NCI-H1436 treated with DMSO at 0.1 percent for 48 hours (cell line): ENCODE measurements at places on chromosomes 16 and 17.

GRCh38 chr17:37179893-37180292 is 195.9 kb upstream of the C17orf78 start:
- no peak for DNase-seq

- DNase-seq, result no peak
Observed at GRCh38 chr16:9908613-9909012, 273.6 kb downstream of the GRIN2A start.

DNA sequence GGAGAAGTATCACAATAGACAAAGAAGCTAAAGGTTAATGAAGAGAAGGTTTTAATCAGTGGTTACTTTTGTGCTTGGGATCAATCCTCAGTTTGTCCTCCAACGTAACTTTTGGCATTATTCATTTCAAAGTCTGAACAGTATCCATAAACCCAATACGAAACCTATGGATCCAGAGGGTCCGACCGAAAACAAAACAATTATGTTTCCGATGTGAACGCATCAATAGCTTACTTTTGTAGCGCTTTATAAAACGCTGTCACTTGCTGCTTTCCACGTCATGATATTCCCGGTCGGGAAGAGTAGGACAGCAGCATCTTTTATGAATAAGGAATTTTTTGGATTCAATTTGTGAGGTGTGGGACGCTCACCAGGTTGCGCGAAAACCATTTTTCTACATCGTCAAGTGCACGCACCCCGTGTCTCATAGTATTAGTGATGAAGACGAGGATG is 383.8 kb downstream of the ZFHX3 start:
- no peak for DNase-seq

DNA sequence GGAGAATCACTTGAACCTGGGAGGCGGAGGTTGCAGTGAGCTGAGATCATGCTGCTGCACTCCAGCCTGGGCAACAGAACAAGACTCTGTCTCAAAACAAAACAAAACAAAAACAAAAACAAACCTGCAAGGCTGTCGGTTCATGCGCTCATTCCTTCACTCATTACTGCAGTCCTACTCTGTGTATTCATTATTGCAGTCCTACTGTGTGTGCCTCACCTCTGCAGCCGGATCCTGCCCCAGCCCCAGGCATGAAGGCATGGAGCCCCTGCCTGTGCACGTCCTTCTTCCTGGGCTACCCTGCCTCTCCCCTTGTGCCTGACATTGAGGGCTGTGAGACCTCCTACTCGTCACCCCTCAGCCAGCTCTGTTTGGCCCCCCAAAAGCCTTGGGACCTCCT is 57.6 kb downstream of the TMEM235 start:
- no peak for DNase-seq

DNA sequence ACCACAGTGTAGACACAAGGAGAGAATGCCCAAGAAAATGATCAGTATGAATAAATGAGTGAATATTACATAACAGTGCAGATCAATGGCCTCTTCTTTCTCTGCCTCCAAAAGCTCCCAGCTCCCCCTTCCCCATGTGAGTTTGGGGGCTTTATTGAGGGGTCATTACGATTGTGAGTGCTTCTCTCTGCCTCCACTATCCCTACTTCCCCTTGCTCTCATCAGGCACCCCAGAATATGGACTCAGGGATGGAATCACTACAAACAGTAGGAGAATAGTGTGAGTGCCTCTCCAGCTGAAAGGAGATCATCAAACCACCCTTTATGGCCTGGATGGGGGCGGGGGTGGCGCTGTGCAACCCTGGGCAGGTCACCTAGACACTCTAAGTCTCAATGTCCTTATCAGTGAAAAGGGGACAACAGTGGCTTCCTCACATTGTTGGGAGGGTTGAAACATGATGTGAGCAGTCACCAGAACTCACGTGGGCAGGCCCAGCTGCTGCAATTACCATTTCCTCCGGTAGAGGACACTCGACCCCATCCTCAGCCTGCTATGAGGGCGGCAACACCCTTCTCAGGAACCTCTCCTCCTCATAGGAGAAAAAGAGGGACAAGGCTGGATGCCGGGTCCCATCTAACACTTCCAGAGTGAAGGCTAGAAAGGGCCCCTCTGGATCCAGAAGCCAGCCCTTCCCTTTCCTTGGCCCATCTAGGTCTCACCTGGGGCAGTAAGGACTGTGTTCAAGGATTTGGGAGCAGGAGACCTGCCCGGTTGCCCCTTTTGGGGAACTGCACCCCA is 2.1 kb upstream of the EPOP start:
- DNase-seq, result peak; percentile 67

DNA sequence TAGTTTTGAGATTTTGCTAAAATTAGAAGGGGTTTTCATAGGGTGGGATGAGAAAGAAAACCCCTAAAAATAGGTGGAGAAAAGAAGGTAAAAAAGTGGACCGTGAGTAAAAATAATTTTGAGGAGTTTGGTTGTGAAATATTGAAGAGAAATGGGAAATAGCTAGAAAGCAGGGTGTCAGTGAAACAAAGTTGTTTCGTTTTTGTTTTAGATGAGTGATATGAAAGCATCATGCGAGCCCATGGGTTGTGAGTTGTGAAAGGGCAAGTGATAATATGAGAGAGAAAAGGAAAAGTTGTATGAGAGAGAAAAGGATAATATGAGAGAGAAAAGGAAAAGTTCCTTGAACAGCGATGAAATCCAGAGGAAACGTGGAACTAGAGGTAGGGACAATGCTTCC is 7.3 kb upstream of the SMIM36 start:
- no peak for DNase-seq

GRCh38 chr16:69514356-69514755 is 51.4 kb upstream of the NFAT5 start:
- DNase-seq, result no peak

DNA sequence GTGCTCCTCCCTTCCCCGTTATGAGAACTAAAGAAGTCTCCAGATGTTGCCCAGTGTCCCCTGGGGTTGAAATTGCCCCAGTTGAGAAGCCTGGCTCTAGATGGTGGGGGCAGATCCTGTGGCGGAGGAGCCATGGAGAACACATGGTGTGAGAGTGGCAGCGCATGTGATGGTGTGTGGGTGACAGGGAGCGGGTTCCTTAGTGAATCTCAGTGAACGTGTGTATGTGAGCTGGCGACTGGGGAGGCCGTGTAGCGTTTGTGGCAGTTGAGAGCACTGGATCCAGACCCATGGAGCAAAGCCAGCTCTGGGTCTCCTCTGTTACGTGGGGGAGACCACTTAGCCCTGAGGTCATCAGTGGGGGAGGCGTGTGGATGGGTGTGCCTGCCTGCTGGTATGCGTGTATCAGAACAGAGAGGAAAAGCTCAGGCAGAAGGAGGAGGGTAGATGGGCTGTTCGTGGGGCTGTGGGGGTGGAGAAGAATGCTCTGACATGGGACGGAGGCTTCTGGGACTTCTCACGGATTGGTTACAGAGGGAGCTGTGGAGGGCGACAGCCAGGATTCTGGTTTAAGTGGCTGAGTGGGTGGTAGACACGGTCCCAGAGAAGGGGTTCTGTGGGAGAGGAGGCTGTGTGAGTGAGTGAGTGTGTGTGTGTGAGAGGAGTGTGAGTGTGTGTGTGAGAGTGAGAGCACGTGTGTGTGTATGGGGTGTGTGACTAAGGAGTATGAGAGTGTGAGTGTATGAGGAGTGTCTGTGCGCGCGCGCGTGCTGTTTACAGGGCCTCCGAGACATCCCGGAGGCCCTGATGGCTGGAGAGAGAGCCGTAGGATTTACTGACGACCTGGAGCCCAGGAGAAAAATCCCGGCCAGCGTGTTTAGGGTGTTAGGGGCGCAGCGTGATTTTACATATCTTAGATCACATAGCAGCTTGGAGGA is 193.8 kb downstream of the SNX29 start:
- no peak for DNase-seq

DNA sequence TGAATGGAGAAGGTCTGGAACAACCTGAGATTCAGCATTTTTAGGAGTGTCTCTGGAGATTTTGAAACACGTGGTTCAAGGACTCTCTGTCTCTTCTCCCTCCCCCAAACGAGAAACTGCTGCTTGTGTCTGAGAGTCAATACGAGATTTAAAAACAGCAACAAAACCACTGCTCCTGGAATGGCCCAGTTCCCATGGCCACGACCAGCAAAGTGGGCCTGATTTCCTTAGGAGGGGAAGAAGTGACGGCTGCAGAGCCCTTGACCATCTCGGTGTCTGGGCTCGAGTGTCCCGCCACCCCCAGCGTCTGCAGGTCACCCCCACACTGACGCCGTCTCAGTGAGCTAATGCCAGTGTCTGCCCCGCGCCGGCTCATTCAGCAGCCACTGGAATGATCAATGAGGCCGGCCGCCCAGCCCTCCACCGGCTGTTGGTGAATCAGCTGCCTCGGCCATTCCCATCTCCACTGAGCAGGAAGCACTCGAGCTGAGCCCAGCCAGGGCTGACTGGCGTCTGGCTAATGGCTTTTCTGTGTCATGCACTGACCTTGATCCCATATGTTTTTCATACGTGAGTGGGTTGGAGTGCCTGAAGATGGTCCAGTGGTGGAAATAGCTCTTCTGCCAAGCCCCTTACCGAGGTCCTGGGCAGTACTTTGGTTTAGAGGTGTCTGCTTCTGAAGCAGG is 151.8 kb downstream of the PITPNC1 start:
- DNase-seq, result no peak

DNA sequence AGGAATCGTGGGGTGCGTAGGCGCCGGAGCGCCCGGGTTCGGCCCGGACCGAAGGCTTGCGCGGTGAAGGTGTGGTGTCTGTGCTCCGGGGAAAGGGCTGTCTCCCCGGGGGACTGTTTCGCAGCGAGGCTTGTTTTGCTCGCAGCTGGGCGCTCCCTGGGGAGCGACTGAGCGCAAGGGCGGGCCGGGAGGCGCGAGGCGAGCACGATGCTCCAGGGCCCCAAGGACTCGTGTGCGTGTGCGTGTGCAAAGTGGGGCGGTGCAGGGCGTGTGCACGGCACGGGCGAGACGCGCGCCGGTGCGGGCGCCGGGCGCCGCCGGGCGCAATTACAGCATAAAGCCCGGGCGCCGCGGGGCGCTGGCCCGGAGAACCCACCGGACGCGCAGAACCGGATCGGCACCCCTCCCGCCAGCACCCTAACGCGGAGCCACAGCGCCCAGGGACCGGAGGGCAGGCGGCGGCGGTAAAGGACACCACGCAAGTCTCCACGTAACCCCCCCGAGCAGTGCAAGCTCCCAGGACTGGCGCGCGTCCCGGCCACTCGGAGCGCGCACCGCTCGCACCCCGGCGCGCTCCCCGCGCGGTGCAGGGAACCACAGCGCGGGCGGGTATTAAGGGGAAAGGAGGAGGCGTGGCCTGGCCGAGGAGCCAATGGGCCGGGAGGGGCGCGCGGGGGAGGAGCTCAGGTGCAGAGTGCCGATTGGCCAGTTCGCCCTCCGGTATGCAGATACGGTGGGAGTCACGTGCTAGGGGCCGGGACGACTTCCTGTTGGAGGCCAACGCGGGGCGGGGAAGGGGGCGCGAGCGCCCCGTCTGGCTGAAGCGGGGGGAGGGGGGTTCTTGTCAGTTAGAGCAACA is at the start of gene TNRC6C:
Gene TNRC6C, plus strand, starts transcription at position 847 of the 859 bp plus-strand sequence. CDS start 45,504 bp downstream, outside the sequence.
- peak; percentile 98 for DNase-seq

DNA sequence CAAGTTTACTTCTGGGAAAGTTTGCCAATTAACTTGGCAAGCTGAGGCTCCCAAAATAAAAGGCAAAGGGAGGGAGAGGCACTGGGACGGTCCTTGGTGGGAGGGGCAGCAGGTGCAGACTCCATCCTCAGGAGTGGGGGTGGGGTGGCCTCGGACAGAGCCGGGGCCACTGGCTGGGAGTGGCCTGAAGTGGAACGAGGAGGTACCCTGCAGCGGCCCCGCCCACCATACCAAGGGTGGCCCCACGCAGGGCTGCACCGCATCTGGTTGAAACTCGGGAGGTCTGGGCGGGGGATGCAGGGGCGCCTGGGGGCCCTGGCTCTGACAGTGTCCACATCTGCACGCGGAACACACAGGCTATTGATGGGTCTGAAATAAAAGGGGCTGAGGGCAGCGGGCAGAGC is 42.4 kb upstream of the SLC38A10 start:
- no peak for DNase-seq

DNA sequence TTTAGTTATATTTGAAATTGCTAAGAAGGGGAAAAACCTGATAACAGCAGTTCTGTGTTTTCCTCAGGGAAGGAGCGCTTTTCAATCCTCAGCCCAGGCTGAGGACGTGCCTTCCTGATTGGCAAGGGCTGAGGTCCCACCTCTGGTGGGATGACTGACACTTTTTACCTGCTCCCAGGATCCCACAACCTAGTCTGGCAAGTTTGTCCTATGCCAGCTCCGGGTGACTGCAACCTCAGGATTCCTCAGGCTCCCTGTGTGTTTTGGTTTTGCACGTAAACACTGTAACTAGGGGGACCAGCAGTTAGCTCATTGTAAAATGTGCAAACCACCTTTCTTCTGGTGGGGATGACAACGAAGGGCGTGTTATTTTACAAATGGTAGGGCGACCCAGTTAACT is 7.5 kb downstream of the MARCHF10 start:
- no peak for DNase-seq

- DNase-seq, result no peak
Observed at GRCh38 chr17:69030169-69030568, 30.6 kb downstream of the ABCA9 start.

DNA sequence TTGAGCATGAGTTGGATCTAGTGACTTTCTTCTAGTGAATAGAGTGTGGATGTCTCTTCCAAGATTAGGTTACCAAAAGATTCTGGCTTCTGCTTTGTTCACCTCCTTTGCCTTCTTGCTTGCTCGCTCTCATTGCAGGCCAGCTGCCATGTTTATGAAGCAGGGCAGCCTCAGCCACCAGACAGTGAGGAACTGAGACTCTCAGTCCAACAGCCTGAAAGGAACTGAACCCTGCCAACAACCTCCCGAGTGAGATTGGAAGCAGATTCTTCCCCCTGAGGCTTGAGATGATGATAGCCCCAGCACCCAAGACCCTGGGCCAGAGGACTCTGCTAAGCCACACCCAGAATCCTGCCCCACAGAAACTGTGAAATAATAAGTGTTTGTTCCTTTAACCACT is 48.4 kb downstream of the NOG start:
- DNase-seq, result no peak

DNA sequence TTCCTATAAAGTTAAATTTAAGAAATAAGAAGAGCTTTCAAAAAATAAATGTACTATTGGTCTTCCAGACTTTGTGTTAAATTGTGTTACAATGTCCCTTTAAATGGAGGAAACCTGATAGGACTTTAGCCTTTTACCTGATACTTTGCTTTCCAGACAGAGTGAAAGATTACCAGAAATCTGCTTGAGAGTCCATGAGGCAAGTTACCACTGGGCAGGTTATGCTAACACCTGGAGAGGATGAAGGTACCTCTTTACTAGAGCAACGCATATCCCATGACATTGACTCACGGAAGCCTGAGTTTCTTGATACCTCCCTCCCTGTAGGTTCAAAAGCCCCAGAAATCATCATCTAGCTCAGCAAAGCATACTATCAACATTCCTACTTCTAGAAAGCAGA is 143.9 kb upstream of the C17orf78 start:
- DNase-seq, result no peak

DNA sequence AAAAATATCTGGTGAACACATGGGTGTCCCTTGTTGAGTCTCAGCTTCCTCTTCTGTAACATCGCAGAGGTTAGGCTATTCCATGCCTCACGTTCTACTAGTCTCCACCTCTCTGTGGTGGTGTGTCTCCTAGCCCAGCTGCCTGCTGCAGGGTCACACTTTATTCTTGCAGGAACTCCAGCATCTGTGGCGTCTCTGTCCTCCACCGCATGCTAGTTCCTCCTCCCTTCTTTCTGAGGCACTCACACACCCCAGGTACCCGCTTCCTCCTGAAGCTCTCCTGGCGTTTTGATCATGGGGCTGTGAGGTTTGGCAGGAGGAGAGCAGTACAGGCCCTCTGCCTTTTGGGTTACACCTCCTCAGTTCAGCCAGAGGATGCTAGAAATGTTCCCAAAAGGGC is 9.9 kb upstream of the TEX2 start:
- no peak for DNase-seq

- no peak for DNase-seq
Observed at GRCh38 chr16:53014287-53014686, 38.4 kb downstream of the CHD9NB start.

- no peak for DNase-seq
Observed at GRCh38 chr17:64625541-64625940, 36.6 kb downstream of the SMURF2 start.
